ENCODE measurements at places on chromosomes 13 and 19.
A peak's percentile ranks its signal among the peaks of the same experiment; 100 is the strongest.

GRCh38 chr13:24232037-24232436, 71.5 kb downstream of the SPATA13 start:
- H3K4me3 ChIP-seq: no peak overlapping the region
- H3K27me3 ChIP-seq: no peaks in the 10 kb centered on the region
- peaks cover 2% of the 10 kb centered on the region for H3K4me1 ChIP-seq
- no peak overlapping the region for H3K27ac ChIP-seq
- DNase-seq: no peak
- peaks cover 11% of the 10 kb centered on the region for H3K36me3 ChIP-seq

GRCh38 chr13:44306371-44307192, 67.0 kb upstream of the SERP2 start:
- H3K27me3 ChIP-seq: no peaks in the 10 kb centered on the region
- H3K4me1 ChIP-seq: peaks cover 21% of the 10 kb centered on the region
- no peak overlapping the region for H3K27ac ChIP-seq
- H3K36me3 ChIP-seq: no peaks in the 10 kb centered on the region
- DNase-seq: peak; percentile 17

GRCh38 chr19:35618857-35619256, 6.3 kb downstream of the HAUS5 start:
- H3K4me1 ChIP-seq: no peaks in the 10 kb centered on the region
- peaks cover 42% of the 10 kb centered on the region for H3K36me3 ChIP-seq
- no peak overlapping the region for H3K4me3 ChIP-seq
- no peak for DNase-seq

DNA sequence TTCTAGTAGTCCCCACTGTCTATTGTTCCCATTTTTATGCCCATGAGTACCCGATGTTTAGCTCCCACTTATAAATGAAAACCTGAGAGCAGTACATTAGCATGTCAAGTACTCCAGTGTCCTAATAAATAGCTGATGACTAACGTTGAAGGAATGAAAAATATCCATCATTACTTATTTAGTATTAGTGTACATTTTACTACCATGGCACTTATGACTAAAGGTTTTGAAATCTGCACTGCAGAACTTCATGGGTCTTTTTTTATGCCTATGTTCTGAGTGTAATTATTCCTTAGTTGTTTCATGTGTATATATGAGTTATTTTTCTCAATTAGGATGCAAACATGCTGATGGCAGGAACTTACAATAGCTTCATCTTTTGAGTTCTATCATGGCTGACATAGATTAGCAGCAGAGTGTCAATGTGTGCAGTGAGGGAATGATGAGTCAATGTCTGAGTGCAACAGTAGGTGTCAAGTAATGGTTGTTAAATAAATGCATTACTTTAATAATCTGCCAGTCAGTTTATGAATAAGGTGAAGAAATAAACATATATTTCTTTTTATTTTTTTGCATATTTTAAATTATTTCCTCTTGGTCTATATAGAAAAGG, 188.4 kb downstream of the ITGBL1 start:
- no peak for DNase-seq
- no peaks in the 10 kb centered on the region for H3K4me1 ChIP-seq
- no peak overlapping the region for H3K27ac ChIP-seq
- H3K4me3 ChIP-seq: no peak overlapping the region
- H3K27me3 ChIP-seq: no peaks in the 10 kb centered on the region

DNA sequence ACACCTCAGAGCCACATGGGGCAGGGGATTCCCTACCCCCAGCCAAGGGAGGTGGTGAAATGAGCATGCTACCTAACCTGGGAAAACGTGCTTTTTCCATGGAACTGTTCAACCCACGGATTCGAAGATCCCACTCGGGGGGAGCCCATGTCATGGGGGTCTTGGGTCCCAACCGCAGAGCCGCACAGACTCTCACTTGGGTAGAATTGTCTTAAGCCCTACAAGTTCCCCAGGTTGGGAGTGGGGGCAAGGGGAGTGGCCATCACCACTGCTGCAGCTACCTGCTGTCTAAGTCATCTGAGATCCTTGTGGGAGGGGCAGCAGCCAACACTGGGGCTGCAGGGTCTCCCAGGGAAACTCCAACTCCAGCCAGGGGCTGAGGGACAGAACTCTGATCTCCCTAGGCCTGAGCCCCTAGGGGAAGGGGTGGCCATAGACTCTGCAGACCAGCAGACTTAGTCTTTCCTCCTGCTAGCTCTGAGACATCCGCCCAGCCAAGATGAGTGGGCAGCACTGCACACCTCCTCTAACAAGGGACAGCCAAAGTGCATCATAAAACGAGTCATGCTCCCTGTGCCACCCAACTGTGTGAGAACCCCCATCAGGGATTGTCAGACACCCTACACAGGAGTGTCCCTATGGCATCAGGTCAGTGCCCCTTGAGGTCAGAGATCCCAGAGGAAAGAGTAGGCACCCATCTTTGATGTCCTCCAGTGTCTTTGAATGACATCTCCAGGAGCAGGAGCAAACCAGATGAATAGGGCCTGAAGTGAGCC, 610.4 kb upstream of the SLITRK6 start:
- H3K4me1 ChIP-seq: no peaks in the 10 kb centered on the region
- H3K27ac ChIP-seq: no peak overlapping the region
- no peaks in the 10 kb centered on the region for H3K27me3 ChIP-seq
- peak overlapping the region; percentile 22 for H3K4me3 ChIP-seq

DNA sequence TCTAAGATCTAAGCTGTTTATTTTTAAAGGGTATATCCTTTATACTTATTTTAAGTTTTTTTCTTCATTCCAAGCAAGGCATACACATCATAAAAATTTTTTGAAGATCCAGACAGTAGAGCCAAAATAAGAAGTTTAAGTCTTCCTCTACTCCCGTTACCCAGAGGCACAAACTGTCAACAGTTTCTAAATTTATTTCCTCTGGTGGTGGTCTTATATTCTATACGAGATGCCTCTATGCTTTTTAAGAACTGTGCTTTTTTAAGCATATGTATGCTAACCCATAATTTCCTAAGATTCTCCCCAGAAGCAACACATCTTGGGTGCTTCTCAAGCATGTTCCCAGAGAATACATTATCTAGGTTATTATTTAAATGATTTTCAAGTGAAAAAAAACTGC, 383.6 kb downstream of the COG6 start:
- no peak overlapping the region for H3K4me3 ChIP-seq
- H3K27ac ChIP-seq: no peak overlapping the region
- no peaks in the 10 kb centered on the region for H3K36me3 ChIP-seq
- DNase-seq: no peak
- no peaks in the 10 kb centered on the region for H3K27me3 ChIP-seq

GRCh38 chr19:56671613-56671994, at the start of gene ZNF835:
TSS of gene ZNF835 (minus strand) at chr19:56671757. CDS start at chr19:56665198, 6,559 bp downstream.
- H3K4me3 ChIP-seq: no peak within 1 kb of the TSS
- DNase-seq: peak; percentile 86
- peaks cover 10% of the 10 kb centered on the region for H3K4me1 ChIP-seq
- no peak within 1 kb of the TSS for H3K27ac ChIP-seq
- no peaks in the 10 kb centered on the region for H3K27me3 ChIP-seq

DNA sequence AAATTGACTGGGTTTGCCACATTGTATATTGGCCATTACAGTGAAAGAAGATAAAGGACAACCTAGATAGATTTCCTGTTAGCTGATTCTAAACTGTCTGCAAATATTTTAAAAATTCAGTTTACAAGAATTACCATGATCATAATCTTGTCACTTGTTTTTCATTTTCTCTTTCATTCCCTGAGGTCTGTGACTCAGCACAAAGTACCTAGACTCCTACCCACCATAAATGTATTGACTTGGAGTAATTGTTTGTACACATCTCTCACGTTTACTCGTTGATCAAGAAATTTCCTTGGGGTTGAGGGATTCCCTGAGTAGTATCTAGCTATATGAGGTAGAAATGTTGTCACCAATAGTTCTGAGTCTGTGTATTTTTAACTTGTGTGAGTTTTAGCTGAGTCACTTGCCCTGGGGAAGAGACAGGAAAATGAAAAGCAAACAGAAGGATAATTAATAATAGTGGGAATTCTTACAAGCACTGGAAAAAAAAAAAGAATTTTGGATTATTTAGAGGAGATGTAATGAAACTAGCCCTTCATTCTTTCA, 299.2 kb upstream of the DACH1 start:
- no peaks in the 10 kb centered on the region for H3K4me1 ChIP-seq
- no peaks in the 10 kb centered on the region for H3K36me3 ChIP-seq
- no peaks in the 10 kb centered on the region for H3K27me3 ChIP-seq

GRCh38 chr19:54459282-54460229, 4.0 kb downstream of the LENG9 start:
- H3K36me3 ChIP-seq: peaks cover 62% of the 10 kb centered on the region
- DNase-seq: no peak
- no peak overlapping the region for H3K27ac ChIP-seq
- no peaks in the 10 kb centered on the region for H3K27me3 ChIP-seq
- H3K4me1 ChIP-seq: peaks cover 2% of the 10 kb centered on the region
- no peak overlapping the region for H3K4me3 ChIP-seq

DNA sequence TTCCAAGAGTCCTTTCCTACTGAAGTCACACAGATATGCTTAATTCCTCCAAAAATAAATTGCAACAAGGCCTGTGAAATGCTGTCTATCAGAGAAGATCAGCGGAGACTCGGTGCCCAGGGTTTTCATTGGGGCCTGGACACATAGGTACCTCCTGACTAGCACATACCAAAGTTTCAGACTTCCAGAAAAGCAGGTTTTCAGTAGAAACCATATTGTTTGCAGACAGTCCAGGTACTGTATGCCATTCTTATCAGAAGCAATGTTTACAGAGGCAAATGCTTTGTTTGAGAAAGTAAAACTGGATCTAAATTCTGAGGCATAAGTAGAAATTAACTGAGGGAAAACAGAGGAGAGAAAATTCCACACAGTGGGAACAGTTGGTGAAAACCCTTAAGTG, 12.8 kb downstream of the ZNF229 start:
- no peaks in the 10 kb centered on the region for H3K4me1 ChIP-seq
- no peak overlapping the region for H3K4me3 ChIP-seq
- H3K36me3 ChIP-seq: peaks cover 11% of the 10 kb centered on the region
- H3K27ac ChIP-seq: no peak overlapping the region
